M059J (cell line): ENCODE measurements at places on chromosomes 1 and 21. TPM values are rescaled to one million over a fixed set of nuclear protein-coding genes. Genes with fewer than 3 reads are reported as not detected.

DNA sequence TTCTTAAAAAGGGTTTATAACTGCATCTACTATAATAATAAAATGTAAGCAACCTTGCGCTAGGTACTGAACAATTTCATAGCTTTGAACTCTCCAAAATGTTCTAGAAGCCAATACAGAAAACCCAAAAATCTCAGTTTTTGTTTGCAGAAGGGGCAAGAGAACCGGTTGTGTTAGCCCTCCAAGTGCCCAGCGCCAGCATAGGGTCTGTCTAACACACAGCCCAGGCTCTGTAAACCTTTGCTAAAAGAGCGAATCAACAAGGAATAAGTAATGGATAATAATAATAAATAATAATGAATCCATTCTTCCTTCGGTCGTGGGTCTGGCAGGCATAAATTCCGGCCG, 333 bp upstream of the CHAF1B start:
- no peak for DNase-seq

DNA sequence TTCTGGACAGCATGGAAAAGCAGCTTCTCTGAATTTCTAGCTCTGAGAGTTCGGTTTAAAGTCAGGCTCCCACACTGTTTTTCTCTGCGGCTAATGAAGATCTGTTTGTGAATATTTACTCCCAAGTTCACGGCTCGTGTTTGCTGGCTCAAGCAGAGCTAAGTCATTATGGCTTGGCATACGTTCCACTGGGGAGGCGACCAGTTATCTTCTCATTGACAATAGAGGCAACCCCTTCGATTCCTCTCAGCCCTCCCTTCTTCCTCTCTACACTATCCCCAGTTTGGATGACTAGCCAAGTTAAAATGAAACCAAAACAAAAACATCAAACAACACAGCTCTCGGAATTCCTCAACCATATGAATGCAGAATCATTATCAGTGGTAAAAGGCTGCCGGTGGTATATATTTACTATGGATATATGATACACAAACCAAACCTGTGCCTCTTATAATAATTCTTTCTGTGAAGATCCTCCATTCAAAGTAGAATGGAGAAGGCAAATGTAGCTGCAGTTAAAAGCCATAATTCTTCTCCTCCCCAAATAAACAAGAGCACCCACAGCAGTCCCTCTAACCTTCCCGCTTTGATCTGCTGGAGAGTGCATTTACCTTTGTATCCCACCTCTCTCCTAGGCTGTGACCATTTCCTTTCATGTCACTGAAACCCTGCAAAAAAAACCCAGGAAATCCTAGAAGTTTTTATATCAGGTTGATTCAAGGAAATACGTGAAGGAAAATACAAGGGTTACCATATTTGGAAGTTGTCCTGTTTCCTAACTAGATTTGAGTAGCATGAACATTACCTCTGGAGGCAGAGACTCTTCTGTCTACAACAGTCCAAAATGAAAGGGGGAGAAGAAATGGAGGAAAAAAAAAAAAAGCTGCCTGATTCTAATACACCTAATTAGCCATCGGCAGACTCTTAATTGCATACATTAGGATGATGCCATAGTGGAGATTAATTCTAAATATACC, 108.3 kb upstream of the USH2A start:
- DNase-seq = peak; percentile 40

DNA sequence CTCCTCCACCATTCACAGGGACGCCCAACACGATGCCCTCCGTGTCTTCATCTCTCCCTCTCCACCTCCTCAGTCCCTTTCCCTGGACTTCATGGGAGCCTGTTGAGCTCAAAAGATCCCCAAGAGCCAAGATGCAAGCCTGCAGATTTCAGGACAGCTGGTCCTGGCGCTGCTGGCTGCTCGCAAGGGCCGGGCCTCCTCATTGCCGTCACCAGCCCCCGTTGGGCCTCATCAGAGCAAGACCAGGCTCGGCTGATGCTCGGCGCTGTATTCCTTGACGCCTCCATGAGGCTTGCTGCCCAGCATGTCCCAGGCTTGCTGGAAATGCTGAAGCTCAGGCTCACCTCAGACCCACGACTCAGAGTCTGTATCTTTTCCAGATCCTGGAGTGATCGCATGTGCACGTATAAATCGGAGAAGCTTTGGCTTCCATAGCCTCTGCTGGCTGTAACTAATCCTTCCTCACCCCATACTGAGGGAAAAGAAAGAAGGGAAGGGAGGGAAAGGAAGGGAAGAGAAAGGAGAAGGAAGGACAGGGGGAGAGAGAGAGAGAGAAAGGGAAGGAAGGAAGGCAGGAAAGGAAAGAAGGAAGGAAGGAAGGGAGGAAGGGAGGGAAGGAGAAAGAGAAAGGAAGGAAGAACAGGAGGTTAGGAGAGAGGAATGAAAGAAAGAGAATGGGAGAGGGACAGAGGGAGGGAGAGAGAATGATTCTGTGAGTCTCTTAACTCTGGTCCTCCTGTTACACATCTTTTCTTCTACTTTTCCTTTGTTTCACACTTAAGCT, 94.6 kb downstream of the KCNJ15 start:
- DNase-seq = no peak

- DNase-seq = no peak
Observed at GRCh38 chr1:212281590-212281989, 3.6 kb upstream of the PPP2R5A start.

DNA sequence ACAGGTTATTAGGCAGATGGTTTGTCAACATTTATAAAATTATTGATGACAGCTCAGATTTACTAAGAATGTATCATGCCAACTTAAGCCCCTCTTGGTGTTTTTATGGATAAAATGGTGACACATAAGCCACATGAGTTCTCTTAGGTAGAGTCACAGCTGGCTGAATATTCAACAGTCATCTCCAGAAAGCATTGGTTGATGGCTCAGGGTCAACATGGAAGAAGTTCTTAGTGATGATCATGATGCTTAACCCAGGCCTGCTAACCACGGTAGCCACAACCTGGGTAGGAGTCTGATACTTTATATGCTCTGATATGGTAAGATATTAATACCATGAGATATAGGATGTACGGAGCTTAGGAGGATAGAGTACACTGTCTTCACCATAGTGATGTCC, 46.4 kb upstream of the SIPA1L2 start:
- DNase-seq = no peak

- DNase-seq = peak; percentile 64
Observed at GRCh38 chr1:153352523-153352922, 3.9 kb upstream of the PGLYRP4 start.

GRCh38 chr1:64550946-64551605, 81.1 kb downstream of the CACHD1 start:
- DNase-seq = no peak

DNA sequence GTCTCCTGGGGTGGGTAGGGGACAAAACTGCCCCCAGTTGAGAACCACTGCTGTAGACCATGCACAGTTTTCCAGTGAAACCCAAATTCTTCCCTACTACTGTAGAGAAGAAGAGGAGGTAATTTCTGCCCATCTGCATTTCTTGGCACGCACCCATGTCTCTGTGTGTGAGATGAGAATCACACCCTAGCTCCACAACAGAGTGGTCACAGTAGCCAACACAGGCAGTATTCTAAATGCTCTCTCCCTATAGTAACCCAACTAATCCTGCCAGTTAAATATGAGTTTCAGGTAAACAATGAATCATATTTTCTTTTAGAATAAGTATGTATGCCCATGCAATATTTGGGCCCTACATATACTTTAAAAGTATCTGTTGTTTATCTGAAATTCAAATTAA, 1.2 kb upstream of the CAPN2 start:
- DNase-seq = peak; percentile 57

DNA sequence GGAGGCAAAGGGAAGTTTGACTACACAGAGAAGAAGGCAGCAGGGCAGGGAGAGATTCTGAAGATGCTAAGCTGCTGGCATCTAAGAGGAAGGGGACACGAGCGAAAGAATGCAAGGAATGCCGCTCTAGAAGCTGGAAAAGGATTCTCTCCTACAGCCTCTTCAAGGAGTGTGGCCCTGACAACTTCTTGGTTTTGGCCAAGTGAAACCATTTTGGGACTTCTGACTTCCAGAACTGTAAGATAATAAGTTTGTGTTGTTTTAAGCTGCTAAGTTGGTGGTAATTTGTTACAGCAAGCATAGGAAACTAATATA, 28.5 kb downstream of the MGST3 start:
- no peak for DNase-seq

GRCh38 chr1:54577612-54578011, 29.6 kb downstream of the ACOT11 start:
- peak; percentile 41 for DNase-seq

GRCh38 chr1:58460469-58460868, 86.1 kb downstream of the OMA1 start:
- peak; percentile 22 for DNase-seq

- DNase-seq = no peak
Observed at GRCh38 chr1:92016720-92017316, 13.0 kb upstream of the EPHX4 start.

DNA sequence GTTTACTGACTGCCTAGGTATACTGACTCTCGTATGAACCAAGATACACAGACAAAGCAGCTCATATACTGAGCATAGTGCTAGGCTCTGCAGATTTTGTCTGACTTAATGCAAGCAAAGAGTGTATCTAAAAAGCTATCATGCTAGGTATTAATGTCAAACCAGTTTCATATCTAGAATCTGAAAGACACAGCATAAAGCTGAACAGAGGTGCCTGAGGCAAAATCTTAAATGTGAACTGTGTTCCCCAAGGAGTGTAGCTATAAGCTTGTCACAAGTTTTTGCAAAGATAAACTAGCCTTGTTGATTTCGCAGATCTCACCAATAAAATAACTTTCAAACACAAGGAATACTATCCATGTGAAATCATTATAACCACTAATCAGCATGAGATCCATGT, 18.1 kb downstream of the JAK1 start:
- DNase-seq = no peak

GRCh38 chr1:116770625-116771024, 16.4 kb downstream of the CD2 start:
- no peak for DNase-seq

- peak; percentile 90 for DNase-seq
Observed at GRCh38 chr1:235074523-235075047, 54.1 kb downstream of the TOMM20 start.

DNA sequence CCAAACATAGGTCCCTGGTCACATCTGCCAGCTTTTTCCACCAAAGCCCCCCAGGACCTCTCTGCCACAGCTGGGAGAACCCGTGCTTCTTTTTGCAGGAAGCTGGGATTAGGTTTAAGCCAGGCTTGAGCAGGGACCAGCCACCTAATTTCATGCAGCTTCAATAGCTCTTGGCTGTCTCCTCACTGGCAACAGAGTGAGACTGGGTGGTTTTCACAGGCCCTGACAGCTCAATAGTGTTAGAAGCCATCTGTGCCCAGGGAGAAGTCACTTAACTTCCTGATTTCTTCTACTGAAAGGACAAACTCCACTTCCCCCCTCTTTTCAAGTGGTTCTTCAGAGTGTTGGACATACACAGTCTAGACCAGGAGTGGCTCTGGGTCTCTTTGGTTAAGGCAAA, 20.4 kb upstream of the SRSF4 start:
- no peak for DNase-seq

- DNase-seq = peak; percentile 3
Observed at GRCh38 chr1:239606850-239607400, 220.6 kb downstream of the CHRM3 start.

- DNase-seq = peak; percentile 51
Observed at GRCh38 chr1:242425232-242425631, 99.3 kb downstream of the PLD5 start.

DNA sequence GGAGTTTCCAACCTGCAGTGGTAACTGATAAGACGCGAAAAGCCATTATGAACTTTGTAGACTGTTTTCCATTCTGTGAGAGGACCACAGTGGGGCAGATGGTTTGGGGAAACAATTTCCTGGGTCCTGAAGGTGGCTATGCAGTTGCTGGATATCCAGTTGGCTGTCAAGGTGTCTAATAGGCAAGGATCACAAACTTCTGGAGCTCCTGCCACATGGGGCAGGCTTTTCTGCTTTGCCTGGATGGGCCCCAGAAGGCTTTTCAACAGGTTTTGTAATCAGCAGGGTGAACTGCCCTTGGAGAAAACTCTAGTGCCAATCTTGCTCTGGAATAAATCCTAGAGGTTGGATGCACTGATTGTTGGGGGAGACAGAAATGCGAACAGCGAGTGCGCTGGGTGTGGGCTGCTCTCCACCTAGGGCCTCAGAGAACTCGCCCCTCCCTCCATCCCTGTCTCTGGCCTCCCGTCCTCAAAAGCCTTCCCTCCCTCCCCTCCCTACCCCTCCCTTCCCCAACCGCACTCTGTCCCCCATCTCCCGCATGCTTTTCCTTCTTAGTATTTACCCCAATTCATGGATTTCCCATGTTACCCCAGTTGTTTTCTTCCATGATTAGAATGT, 210.3 kb upstream of the USP24 start:
- no peak for DNase-seq

GRCh38 chr1:206456577-206457370, 13.5 kb upstream of the IKBKE start:
- DNase-seq = peak; percentile 70

DNA sequence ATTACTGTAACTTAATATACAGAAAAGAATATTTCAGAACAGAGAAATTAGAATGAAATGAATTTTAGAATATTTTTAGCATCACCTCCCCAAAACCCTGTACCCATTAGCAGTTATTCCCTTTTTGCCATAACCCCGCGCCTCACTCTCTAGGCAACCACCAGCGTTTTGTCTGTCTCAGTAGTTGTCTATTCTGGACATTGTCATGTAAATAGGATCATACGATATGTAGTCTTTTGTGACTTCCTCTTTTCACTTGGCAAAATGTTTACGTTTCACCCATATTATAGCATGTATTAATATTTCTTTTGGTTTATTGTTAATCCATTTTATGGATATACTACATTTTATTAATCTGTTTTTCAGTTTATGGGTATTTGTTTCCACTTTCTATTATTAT, 24.9 kb downstream of the SOAT1 start:
- DNase-seq = no peak

- no peak for DNase-seq
Observed at GRCh38 chr1:231311720-231312431, 25.8 kb downstream of the EXOC8 start.

The FMO4 gene
- 9.9 and 10.2 TPM in 2 replicates for total RNA-seq

The C1orf141 gene
- not detected in 2 replicates for total RNA-seq

The TXNIP gene
- 651 and 749 TPM in 2 replicates for total RNA-seq
